ENCODE measurements at places on chromosomes 4 and X.

- no peak for DNase-seq
Observed at GRCh38 chr4:77100234-77100633, 24.4 kb upstream of the CCNI start.

- DNase-seq, result no peak
Observed at GRCh38 chr4:84455697-84456096, 43.4 kb downstream of the NKX6-1 start.

DNA sequence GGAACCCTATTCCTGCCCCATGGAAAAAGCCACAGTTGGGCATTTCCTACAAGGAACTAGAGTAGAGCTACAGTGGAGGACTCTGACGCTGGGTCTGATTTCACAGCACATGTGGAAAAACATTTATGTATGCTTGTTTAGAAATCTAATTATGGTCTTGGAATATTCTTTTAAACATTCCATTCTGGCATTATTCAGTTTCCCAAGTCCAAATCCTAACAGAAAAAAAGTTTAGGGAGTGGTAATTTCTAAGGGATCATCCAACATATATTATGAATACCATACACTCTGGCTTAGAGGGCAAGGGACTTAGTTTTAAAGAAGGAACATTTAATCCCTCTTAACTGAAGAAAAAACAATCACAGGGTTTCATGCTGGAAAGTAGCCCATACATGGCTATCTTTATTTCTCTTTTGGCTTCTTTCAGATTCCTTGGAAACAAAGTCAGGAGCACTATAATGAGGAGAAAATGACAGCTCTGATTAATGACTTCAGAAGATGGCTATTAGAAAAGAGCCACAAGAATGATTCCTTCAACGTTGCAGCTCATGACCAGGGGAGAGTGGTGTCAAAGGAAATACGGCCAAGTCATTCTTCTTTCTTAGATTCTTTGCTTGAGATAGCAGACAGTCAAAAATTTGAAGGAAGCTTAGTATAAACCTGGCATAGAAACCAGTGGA lies 56.1 kb downstream of the CNGA2 start:
- DNase-seq, result no peak

GRCh38 chrX:69107231-69107739 lies 58.0 kb downstream of the PJA1 start:
- DNase-seq, result no peak

DNA sequence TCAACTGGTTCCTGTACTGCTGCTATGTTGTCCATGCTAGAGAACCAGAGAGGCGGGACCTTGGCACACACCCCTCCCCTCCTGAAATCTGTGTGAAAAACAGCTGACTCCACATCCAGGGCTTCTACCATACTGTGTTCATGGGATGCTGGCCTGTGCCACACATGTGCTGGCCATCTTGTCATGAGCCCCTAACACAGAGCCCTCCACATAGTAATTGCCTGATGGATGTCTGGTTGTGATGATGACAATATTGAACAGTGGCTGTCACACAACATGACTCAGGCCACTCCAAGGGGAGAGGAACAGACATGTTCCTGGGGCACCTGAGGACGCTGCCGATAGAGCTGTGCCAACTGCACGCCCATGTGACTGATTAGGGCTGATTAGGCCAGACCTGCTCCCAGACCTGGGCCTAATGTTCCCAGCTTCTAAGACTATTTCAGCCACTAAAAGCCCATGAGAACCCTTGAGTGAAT lies 13.1 kb downstream of the SLC25A5 start:
- no peak for DNase-seq

- no peak for DNase-seq
Observed at GRCh38 chrX:42020225-42020624, 96.9 kb upstream of the CASK start.

DNA sequence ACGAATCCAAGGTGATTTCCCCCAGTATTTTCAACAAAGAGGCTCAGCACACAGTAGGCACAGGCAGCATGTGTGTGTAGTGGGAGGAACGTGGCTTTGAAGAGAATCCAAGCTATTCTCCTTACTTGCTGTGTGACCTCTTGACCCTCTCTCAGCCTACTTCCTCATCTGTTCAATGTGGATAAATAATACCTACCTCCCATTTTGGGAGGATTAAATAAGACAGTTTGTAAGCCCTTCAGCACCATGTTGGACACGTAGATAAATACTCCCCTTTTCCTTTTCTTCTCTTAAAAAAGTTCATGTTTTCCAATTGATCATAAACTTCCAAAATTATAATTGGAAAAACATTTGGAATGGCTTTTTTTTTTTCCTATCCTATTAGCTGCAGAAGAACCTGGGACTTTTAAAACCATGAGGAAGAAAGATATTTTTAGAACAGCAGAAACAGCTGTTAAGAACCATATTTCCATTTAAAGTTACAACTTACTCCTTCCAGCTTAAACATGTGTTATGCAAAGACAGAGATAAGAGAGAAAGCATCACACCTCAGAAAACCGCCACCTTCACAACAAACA lies 56.1 kb upstream of the TMEM131L start:
- no peak for DNase-seq

DNA sequence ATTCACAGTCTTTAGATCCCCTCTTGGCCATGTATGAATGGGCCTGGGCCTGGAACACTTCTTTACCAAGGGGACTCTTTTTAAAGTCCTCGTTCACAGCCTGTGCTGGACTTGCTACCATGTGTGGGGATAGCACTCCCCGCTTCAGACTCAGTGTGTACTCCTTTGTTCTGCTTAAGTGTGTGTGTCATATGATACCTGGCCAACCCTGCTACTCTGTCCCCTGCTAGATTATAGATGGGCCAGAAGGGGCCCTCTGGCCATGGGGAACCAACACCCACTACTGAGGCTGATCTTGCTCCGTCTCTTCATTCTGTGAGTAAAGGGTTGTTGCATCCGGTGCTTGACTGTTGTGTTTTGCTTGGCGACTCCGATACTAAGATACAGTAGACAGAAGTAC lies 8.0 kb downstream of the CCDC110 start:
- DNase-seq, result no peak

DNA sequence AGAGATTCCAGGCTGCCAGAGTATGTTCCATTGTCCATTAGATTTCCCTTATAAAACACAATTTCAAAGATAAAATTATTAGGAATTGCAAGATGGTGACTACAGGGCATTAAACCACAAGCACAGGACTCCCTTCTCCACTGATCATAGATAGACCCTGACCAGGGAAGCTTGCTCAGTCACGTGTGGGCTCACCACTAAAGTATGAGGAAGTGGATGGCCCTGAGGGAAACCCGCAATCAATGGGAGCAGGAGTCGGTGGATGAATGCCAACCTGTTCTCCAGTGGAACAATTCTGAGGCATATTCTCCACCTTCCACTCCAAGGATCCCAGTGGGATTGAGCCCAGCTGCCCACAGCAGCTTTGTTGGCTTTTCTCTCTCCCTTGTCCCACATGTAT lies 515.7 kb downstream of the BCOR start:
- no peak for DNase-seq

DNA sequence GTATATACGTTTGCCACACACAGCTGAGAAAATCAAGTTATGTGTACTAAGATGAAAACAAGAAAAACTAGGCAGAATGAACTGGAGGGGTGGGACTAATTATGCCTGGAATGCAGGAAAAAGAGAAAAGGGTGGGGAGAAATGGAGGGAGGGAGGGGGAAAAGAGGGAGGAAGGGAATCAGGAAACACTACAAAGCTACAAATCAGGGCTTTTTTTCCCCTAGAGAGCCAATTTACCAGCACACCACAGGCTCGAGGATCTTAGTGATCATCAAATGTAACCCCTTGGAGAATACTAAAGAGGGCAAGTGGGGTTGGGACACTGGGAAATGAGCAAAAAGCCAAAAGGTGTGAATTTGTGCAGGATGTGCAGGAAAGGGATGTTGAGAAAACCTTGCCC lies 451.9 kb downstream of the SMARCA1 start:
- DNase-seq, result no peak

GRCh38 chr4:87918314-87919058 lies 57.0 kb upstream of the SPP1 start:
- DNase-seq, result no peak

- DNase-seq, result no peak
Observed at GRCh38 chrX:23765449-23765848, 17.5 kb upstream of the SAT1 start.

GRCh38 chr4:112206431-112206830 lies 25.2 kb upstream of the AP1AR start:
- DNase-seq, result no peak

- no peak for DNase-seq
Observed at GRCh38 chr4:103996637-103997036, 276.9 kb upstream of the TACR3 start.

- no peak for DNase-seq
Observed at GRCh38 chr4:38105475-38106220, 145.4 kb downstream of the PTTG2 start.

DNA sequence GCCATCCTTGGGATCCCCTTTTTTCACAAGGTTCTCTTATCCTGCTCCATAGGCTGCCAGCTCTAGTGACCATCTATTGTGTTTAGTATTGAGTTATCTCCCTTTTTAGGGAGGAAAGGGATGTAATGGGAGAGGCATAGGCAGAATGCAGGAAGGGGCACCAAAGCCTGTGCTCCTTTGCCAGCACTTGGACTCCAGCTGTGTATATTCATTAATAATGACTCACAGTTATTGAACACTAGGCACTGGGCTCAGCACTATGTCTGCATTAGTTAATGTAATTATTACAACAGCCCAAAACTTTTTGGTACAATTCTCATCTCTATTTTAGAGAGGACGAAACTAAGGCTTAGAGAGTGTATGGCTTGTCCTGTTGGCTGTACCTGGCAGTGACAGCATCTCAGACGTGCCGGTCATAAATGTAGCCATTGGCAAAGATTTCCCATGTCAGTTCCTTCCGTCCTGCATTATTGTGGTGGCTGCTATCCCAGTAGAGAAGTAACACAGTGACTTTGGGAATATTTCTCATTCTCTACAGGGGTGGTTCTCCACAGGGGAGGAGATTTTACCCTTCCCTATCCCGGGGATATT lies 90.3 kb downstream of the AFF1 start:
- DNase-seq, result no peak

- no peak for DNase-seq
Observed at GRCh38 chrX:11968991-11969390, 169.3 kb upstream of the FRMPD4 start.

DNA sequence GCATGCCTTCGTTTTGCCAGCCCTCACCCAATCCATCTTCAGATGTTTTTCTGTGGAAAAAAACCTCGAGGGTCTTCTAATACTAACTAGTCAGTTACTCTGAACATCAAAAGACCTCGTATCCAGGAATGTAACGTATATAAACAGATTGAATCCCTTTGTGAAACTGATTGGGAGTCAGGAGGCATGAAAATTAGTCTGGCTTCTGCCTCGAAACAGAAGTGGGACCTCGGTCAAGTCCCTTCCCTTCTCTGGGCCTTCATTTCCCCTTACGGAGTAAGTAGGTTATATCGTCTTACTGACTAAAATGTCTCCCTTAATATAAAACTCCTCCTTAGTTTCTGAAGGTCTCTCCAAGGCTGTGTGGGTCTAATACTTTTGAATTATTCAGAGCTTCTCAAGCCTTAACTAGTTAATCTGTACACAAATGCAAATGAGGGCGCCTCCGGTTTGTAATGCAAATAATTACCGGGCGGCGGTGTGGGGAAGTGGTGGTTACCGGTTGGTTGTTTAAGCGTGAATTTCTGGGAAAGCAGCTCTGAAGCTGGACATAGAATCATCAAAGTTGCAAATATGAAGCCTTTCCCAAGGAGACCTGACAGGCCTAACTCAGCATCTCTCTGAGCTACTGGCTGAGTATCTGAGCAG lies 11.4 kb upstream of the NKRF start:
- no peak for DNase-seq

DNA sequence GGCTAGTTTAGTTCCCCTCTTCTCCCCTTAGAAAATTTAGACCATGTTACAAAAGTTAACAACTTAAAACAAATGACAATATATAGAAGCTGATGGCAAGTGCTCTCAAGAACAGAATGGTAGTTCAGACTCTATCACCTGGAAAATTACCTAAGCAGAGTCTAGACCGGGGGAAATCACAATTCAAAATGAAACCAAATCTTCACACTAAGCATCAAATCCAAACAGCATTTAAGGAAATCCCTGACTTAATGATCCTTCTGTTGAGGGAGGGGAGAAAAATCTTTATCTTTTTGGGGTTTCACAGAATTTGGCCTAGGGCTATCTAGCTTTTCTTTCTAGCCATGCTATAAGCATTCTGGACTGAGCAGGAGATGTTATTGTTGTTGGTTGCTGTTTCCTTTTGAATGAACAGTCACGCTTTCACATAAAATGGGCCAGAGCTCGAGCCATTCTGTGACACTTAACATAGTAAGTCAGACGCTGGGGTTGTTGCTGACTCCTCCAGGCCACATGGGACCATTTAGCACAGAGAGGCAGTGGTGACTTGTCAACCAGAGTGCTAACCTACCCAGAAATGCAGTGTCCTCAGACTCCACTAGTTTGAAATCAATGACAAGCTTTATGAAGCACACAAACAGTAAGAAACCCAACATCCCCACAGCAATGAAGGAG lies 16.0 kb upstream of the LSM6 start:
- DNase-seq, result no peak

- no peak for DNase-seq
Observed at GRCh38 chrX:124085063-124085462, 123.6 kb downstream of the STAG2 start.

DNA sequence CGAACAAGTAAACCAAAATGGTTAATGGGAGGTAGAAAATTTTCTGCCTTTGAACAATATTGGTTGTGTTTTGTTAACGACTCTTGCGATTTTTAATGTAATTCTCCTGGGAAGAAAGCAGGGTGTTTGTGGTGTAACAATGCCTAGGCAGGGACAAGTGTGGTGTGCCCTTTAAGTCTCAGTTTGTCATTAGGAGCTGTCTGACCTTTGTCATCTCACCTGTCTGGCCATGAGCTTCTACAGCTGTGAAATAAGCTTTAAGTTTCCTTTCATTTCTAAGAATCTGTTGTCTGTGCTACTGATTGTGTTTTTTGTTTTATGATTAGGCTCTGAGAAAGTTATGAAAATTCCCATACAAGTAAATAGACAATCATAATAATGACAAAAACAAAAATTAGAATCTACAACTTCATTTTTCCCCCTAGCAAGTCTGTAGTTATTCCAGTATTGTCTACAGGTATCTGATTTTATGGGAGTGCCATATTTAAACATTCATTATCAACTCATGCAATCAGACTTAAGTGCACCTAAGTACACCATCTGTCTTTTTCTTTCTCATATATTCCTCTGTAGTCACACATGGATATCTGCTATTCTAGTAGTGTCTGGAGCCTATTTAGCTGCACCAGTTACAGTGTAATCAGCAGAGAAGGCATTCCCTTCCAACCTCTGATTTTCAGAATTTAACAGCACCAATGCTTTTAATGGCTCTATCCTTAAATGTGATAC lies 203.5 kb downstream of the PPARGC1A start:
- DNase-seq, result no peak

GRCh38 chrX:78555401-78555980 lies 103.6 kb downstream of the RTL3 start:
- DNase-seq, result no peak

DNA sequence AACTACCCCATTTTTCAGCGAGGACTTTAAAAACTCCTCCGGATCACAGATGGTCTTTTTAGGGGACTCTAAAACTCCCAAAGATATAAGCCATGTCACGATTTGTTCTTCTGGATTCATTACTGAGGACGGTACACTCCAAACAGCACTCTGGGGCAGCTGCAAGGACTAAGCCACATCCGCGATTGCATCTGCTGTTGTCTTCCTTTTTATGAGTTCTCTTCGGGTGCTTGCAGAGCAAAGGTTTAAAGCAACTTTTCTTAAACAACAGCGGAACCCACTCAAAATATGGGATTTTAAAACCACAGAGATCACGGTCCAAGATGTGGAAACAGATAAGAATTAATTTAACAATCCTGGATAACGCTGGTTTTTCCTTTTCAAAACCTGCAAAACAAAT lies at the start of gene ARHGEF6:
ARHGEF6 (minus strand) TSS at position 170 of the 400 bp plus-strand sequence; CDS start at position 120, 50 bp downstream.
- no peak for DNase-seq

GRCh38 chrX:40310016-40310415 lies 212.3 kb upstream of the BCOR start:
- DNase-seq, result no peak

Data from stimulated activated CD8-positive, alpha-beta memory T cell treated with anti-CD3 and anti-CD28 coated beads, Interleukin-15, amount 100 ng/mL, for 4 hours (primary cell).